ENCODE measurements at places on chromosomes 6 and 20. TPM values are rescaled to one million over a fixed set of nuclear protein-coding genes. Genes with fewer than 3 reads are reported as not detected.
A peak's percentile ranks its signal among the peaks of the same experiment; 100 is the strongest.

- DNase-seq, result no peak
Observed at GRCh38 chr6:47014401-47014800, 27.7 kb downstream of the ADGRF1 start.

DNA sequence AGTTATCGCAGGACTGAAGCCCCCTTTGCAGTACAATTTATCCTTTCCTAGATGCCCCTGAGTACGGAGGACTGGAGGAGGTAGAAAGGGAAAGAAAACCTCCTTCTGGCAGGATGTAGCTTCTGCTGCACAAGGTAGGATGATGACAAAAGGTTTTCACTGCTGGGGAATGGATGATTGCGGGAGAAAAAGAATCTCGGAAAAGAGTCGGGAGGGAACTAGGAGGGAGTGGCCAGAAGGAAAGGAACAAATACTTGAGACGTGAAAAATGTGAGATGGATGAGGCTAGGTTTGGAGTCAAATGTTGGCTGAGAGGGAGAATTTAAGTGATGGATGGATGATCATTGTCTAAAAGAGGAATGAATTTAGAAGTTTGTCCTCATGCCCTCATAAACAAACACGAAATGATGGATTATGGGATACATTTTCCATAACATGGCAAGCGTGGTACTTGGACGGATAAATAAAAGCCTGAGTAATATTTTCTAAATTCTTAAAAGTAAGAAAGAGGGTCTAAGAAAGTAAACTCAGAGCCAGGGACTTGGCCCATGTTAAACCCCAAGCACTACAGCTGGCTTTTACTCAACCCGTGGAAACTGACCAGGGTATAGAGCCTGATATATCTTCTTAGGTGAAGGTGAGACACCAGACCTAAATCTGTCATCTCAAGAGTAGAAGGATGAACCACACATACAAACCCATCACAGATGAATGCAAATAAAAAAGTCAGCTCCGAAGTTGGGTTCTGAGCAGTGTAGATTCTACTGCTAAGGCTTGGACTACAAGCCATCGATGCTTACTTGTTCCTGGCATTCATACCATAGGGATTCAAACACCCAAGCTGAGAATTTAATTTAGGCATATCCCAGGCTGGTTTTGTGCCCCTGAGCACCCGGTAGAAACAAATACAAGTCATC lies 72.4 kb downstream of the HFE start:
- DNase-seq, result no peak

DNA sequence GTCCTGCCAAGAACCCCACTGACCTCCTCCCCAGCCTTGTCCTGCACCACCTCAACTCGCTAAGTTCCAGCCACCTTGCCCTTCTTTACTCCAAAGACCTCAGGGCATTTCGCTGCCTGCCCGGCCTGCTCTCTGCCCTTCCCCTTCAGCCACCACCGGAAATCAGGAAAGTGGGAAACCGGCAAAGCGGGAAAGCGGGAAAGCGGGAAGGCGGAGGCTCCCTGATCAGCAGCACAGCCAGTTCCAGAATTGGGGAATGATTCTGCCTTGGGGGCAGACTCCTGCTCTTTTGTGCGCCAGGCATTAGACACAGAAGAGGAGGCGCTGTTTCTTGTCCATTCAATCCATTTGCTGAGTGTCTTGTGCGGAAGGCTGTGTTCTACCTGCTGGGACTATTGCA lies 111.3 kb downstream of the ZDHHC14 start:
- DNase-seq, result no peak

DNA sequence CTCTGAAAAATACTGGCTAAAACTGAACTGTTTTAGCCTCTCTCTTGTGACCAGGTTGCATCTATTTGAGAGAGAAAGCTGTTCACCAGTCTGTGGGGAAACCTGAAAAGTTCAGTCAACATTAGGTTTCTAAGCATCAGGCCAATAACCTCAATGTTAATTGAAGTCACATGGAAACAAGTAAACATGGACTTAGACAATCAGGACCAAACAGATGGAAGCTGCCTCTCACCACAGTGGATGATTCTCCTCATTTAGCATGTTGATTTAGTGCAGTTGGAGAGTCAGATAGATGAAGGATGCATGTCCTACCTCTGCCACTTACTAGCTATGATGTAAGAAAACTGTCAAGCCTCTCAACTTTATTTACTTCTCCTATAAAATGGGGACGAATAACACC lies 18.2 kb downstream of the SCGN start:
- DNase-seq, result no peak

The FAM83C gene
- total RNA-seq, result not detected

The KCNK16 gene
- total RNA-seq, result not detected

The LRRC1 gene
- 17.3 TPM for total RNA-seq

The SLC44A4 gene
- total RNA-seq, result 457 TPM

The CST2 gene
- not detected for total RNA-seq

- DNase-seq, result peak; percentile 93
Observed at GRCh38 chr20:57560554-57561355, at the start of gene PCK1. Gene PCK1 (plus strand): TSS chr20:57561110. CDS start chr20:57561412, 302 bp downstream.

The DLK2 gene
- total RNA-seq, result 0.37 TPM

GRCh38 chr20:59157064-59157463 lies 6.6 kb upstream of the ZNF831 start:
- DNase-seq, result no peak

The KIF16B gene
- 21.6 TPM for total RNA-seq

- no peak for DNase-seq
Observed at GRCh38 chr6:38021029-38021428, 201.5 kb downstream of the ZFAND3 start.

DNA sequence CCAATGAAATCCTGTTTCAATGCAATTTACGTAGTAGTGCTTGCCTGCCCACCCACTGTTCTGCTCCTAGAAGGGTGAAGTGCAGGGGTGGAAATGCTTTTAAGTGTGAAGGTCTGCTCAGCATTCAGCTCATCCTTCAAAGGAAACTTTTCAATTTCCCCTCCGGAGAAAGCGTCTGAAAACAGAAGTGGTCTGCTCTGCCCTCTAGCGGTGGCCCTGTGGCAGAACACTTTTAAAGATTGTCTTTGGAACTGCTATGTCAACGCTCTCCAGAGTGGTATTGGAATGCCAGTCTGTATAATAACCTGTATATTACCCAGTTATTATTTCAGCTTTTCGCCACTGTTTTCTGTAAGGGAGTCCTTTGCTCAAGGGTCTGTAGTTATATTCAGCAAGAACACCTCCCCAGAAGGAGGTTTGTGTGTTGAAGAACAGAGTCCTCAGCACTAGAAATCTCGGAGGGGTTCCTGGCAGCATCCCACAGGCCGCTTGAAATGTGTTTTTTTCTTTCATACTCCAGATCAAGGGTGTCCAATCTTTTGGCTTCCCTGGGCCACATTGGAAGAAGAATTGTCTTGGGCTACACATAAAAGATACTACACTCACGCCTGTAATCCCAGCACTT lies 63.1 kb upstream of the KLHL31 start:
- no peak for DNase-seq

Data from mucosa of gallbladder (tissue), 1 donor.